ENCODE measurements at places on chromosomes 6 and 20. TPM values are rescaled to one million over a fixed set of nuclear protein-coding genes. Genes with fewer than 3 reads are reported as not detected.
A peak's percentile ranks its signal among the peaks of the same experiment; 100 is the strongest.

GRCh38 chr20:15162079-15162647, 824.8 kb upstream of the FLRT3 start:
- H3K4me3 ChIP-seq = no peak overlapping the region
- no peaks in the 10 kb centered on the region for H3K4me1 ChIP-seq
- H3K27ac ChIP-seq = no peak overlapping the region
- no peaks in the 10 kb centered on the region for H3K27me3 ChIP-seq
- no peaks in the 10 kb centered on the region for H3K36me3 ChIP-seq

GRCh38 chr6:152068622-152069261, 261.3 kb downstream of the ESR1 start:
- no peak overlapping the region for H3K27ac ChIP-seq
- H3K4me1 ChIP-seq = no peaks in the 10 kb centered on the region
- H3K27me3 ChIP-seq = no peaks in the 10 kb centered on the region
- no peaks in the 10 kb centered on the region for H3K36me3 ChIP-seq
- H3K4me3 ChIP-seq = no peak overlapping the region

MUCL3 gene
- not detected for total RNA-seq

DNA sequence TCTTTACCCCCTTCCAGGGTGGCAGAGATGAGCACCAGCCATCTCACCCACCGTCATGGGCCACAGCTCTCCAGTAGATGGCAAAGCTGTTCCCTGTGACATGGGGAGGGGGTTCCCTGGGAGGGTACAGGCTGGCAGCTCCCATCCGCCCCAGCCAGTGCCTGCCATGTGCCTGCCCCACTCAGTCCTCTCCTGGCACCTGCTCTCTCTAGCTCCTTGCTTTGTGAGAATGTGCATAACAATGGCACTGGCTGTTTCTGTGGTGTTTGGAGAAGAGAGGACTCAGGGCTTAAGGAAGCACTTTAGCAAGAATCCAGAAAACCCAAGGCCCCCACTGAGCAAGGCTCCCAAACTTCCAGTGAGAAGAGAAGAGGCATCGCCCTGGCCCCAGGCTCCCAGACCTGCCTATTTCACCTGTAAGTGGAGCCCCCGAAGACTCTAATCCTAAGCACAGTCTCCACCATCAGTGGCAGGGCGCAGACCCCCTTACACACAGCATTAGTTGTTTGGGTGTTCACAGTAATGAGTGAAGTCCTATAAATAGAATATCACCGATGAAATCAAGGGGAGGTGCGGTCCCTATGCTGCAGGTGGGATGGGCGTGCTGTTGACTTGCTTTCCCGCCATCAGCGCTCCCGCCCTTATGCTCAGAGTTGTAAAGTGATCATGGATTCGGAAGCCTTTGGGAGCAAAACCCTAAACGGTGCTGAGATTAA, 110.2 kb downstream of the AGPAT4 start:
- H3K4me3 ChIP-seq = no peak overlapping the region
- no peaks in the 10 kb centered on the region for H3K27me3 ChIP-seq
- H3K4me1 ChIP-seq = peaks cover 15% of the 10 kb centered on the region
- DNase-seq = no peak
- no peak overlapping the region for H3K27ac ChIP-seq

UNC93A gene
- not detected for total RNA-seq

- H3K4me1 ChIP-seq = peaks cover 17% of the 10 kb centered on the region
- no peaks in the 10 kb centered on the region for H3K27me3 ChIP-seq
- H3K36me3 ChIP-seq = no peaks in the 10 kb centered on the region
- H3K4me3 ChIP-seq = no peak overlapping the region
- no peak overlapping the region for H3K27ac ChIP-seq
Measured at GRCh38 chr6:39835821-39836295, 43.7 kb downstream of the DAAM2 start.

DNA sequence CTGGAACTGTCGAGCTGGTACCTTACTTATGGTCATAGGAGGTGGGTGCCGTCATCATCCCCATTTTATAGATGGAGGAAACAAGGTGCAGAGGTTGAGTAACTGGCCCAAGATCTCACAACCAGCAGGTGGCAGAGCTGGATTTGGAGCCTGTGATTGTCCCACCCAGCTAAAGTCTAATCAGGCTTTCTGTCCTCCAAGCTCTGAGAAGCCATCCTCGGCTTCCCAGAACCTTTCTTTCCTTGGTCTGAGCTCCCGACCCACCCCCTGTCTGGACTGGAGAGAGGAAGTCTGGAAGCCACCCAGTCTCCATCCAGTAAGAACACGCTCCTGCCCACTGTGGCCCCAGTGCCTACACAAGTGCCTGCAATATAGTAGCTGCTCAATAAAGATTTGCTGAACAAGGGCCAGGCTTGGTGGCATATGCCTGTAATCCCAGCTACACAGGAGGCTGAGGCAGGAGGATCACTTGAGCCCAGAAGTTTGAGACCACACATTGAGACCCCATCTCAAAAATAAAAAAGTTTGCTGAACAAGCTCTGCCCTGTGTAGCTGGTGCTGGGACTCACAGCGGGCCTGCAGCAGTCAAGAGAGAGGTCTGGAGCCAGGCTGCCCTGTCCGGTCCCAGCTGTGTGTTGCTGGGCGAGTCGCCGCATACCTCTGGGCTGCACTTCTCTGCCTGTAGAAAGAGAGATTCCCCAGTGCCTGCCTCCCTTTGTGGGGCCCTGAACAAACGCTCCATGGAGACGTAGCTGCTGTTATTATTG, 32.5 kb upstream of the DLGAP4 start:
- H3K36me3 ChIP-seq = no peaks in the 10 kb centered on the region
- H3K4me1 ChIP-seq = no peaks in the 10 kb centered on the region
- H3K27me3 ChIP-seq = peaks cover 42% of the 10 kb centered on the region
- H3K27ac ChIP-seq = no peak overlapping the region
- DNase-seq = peak; percentile 47

POFUT1 gene
- total RNA-seq = 54.1 TPM

TAF11 gene
- total RNA-seq = 18.2 TPM

DNA sequence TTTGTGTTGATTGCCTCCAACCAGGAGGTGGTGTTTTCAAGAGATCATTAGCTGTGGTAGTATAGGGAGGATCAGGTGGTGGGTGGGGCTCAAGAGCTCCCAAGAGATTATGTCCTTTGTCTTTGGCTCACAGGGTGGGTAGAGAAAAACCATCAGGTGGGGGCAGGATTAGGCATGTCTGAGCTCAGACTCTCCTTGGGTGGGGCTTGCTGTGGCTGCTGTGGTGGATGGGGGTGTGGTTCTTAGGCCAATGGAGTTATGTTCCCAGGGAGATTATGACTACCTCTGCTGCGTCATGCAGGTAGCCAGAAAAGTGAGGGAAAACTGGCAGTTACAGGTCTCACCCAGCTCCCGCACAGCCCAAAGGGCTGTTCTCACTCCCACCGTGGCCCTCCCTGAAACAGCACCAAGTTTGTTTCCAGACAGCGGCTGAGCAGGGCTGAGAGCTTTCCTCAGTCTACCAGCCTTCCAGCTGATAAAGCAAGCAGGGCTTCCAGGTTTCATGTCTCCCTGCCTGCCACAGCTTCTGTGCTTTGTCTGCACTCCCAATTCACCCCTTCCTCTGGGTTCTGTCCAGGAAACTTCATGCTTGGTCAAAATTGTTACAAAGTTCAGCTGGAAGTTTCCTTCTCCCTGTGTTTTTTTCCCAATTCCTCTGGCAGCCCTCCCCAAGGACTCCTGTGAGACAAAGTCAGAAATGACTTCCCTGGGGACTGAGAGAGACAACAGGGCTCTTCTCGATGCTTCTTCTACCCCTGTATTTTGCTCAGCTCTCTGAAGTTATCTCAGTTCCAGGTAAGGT, 481.1 kb upstream of the MAN1A1 start:
- H3K36me3 ChIP-seq = no peaks in the 10 kb centered on the region
- no peak for DNase-seq
- no peak overlapping the region for H3K4me3 ChIP-seq
- H3K27ac ChIP-seq = no peak overlapping the region
- H3K4me1 ChIP-seq = no peaks in the 10 kb centered on the region
- no peaks in the 10 kb centered on the region for H3K27me3 ChIP-seq

SPTLC3 gene
- 1.1 TPM for total RNA-seq

FOXF2 gene
- 5.1 TPM for total RNA-seq

LAMA5 gene
- total RNA-seq = 4.5 TPM

SPATS1 gene
- total RNA-seq = not detected

DNA sequence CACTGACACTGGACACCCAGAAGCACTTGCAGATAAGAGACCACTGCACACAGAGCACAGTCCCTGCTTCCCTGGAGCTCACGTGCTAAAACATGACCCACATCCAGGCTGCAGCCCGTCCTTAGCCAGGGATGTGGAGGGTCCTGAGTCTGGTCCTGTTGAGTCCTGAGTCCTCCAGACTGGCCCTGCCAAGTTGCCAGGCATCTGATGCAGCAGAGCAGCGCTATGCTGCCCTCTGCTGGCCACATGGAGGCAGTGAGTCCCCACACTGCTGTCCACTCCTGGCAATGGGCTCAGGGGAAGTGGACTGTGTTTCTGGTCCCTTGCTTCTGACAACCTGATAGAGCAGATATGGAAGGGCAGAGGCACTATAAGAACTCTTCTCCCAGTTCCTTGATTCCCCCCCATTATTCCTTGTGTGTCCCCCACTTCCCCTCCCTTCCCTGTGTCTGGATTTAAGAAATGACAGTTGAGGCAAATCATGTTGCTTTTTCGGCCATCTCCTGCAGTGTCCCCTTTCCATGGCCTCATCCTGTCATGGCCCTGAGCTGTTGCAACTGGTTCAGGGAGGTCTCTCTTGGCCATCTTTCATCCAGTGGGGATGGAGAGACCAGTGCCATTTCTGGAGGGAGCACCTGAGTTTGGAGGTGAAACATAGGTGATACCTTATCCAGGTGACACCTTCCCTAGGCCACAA, 86.0 kb downstream of the DHX35 start:
- DNase-seq = peak; percentile 84
- H3K4me1 ChIP-seq = no peaks in the 10 kb centered on the region
- no peak overlapping the region for H3K4me3 ChIP-seq
- H3K27me3 ChIP-seq = no peaks in the 10 kb centered on the region

GRCh38 chr20:32560989-32561830, 23.9 kb downstream of the NOL4L start:
- peak; percentile 48 for DNase-seq
- no peak overlapping the region for H3K27ac ChIP-seq
- no peaks in the 10 kb centered on the region for H3K4me1 ChIP-seq
- no peaks in the 10 kb centered on the region for H3K36me3 ChIP-seq
- H3K4me3 ChIP-seq = no peak overlapping the region
- H3K27me3 ChIP-seq = no peaks in the 10 kb centered on the region

- no peak overlapping the region for H3K4me3 ChIP-seq
- no peaks in the 10 kb centered on the region for H3K27me3 ChIP-seq
- no peaks in the 10 kb centered on the region for H3K4me1 ChIP-seq
- no peak overlapping the region for H3K27ac ChIP-seq
- DNase-seq = no peak
Measured at GRCh38 chr6:105336986-105337385, 65.9 kb downstream of the PREP start.

- H3K27me3 ChIP-seq = no peaks in the 10 kb centered on the region
- no peak for DNase-seq
- no peaks in the 10 kb centered on the region for H3K4me1 ChIP-seq
- H3K36me3 ChIP-seq = no peaks in the 10 kb centered on the region
- H3K4me3 ChIP-seq = no peak overlapping the region
- H3K27ac ChIP-seq = no peak overlapping the region
Measured at GRCh38 chr6:130955755-130956154, 107.3 kb downstream of the EPB41L2 start.

SH3BGRL2 gene
- 2.2 TPM for total RNA-seq

DNA sequence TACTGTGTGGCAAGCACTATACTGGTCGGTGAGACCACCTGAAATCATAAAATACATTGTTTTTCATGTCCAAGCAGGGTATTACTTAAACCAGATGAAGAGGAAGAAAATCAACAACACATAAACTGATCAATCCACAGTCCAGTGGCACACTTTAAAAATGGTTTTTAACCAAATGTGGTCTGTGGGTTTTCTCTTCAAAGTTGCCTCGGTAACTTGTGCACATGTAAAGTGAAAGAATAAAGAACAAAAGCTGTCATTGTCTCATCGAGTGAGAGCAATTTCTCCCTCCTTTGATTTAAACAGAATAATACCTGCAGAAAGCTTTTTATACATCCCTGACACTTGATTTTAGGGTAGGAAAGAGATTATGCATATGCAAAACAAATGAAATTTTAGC, 3.7 kb downstream of the FLRT3 start:
- peaks cover 15% of the 10 kb centered on the region for H3K4me1 ChIP-seq
- no peaks in the 10 kb centered on the region for H3K36me3 ChIP-seq
- no peaks in the 10 kb centered on the region for H3K27me3 ChIP-seq
- no peak overlapping the region for H3K27ac ChIP-seq
- DNase-seq = no peak

DNA sequence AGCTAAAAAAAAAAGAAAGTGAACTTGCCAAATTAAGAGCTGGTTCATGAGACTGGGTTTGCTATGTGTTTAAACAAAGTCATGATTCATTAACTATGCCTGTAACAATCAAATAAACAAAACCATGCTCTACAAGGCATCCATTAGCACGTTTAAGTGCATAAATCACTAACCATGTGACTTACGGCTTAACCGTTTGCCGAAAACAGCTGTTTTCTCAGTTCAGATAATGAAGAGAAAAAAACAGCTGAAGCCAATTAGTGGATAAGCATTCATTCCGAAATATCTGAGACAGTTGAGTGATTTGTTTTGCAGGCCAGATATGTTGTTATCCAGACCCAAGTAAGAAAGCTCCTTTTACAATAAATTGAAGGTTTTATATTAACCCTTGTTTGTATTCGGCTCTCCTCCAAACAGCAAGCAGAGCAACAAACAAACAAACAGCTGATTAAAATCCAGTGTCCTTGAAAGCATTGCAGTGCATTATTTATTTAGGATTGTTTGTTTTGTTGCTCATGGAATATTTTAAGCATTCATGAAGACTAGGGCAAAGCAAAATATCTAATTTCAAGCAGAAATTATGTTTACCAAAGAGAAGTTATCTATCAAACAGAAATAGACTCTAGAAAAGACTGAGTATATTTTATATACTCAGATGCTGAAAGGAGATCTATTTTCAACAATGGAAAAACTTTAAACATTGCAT, 343.5 kb downstream of the RFPL4B start:
- peak; percentile 44 for DNase-seq
- H3K27me3 ChIP-seq = no peaks in the 10 kb centered on the region
- H3K4me3 ChIP-seq = peak overlapping the region; percentile 14
- no peaks in the 10 kb centered on the region for H3K36me3 ChIP-seq

DNA sequence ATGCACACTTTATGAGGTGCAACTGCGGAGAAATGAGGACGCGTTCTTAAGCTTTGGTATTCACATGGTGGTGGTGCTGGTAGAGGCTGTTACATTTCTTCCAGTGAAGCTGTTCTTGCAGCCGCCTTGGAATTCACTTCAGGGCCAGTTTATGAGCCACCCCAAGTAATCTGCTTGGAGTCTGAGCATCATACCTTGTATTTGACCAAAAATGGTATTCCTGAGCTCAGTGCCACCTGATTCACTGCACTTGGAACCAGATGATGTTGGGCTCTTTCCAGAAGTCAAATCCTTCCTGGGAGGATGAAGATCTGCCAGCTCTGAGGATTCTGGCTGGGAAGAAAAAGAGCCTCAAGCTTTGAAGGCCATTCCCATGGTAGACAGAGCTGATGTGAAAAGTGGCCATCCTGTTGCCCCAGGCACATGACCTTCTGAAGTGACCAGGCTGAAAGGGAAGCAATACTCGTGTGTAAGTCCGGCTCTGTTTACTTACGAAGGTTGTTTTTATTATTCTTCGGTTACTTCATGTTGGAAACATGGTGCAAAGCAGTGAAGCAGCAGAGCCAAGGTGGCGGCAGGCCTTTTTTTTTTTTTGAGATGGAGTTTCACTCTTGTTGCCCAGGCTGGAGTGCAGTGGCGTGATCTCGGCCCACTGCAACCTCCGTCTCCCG, 7.7 kb downstream of the MANBAL start:
- H3K4me3 ChIP-seq = peak overlapping the region; percentile 36
- H3K27me3 ChIP-seq = no peaks in the 10 kb centered on the region
- DNase-seq = peak; percentile 94
- H3K27ac ChIP-seq = peak overlapping the region; percentile 93

FAM217A gene
- total RNA-seq = not detected

GRCh38 chr6:75934643-75935472, 137.6 kb downstream of the IMPG1 start:
- DNase-seq = peak; percentile 84
- H3K36me3 ChIP-seq = no peaks in the 10 kb centered on the region
- no peaks in the 10 kb centered on the region for H3K27me3 ChIP-seq
- peak overlapping the region; percentile 76 for H3K4me3 ChIP-seq
